Foreskin keratinocyte (primary cell): ENCODE measurements at places on chromosomes 13 and 19.

DNA sequence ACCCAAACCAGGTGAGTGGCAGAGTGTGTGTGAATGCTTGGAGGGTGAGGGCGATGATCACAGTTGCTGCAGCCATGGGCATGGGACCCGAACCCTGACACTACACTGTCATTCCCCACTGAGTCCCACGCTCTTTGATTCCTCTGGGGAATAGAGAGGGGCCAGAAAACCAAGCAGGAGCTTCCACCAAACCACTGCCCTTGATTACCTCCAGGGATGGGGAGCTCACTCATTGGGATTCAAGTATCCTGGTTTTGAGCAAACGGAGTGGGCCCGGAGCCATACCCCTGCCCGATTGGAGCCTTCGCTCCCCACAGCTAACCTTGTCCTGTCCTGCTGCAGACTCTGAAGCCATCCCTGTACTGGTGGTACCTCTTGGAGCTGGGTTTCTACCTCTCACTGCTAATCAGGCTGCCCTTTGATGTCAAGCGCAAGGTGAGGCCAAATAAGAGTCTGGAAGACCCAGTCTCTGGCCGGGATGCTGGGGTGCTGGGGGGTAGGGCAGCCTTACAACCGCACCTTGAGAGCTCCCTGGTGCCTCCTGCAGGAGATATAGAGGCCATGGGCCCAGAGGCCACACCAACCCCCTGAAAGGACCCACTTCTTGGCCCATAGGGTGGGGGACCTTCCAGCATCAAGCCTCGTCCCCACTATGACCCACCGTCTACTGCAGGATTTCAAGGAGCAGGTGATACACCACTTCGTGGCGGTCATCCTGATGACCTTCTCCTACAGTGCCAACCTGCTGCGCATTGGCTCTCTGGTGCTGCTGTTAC is 47.3 kb downstream of the CERS4 start:
- DNase-seq, result no peak

GRCh38 chr13:105643966-105644365 is 891.5 kb downstream of the EFNB2 start:
- DNase-seq, result no peak

DNA sequence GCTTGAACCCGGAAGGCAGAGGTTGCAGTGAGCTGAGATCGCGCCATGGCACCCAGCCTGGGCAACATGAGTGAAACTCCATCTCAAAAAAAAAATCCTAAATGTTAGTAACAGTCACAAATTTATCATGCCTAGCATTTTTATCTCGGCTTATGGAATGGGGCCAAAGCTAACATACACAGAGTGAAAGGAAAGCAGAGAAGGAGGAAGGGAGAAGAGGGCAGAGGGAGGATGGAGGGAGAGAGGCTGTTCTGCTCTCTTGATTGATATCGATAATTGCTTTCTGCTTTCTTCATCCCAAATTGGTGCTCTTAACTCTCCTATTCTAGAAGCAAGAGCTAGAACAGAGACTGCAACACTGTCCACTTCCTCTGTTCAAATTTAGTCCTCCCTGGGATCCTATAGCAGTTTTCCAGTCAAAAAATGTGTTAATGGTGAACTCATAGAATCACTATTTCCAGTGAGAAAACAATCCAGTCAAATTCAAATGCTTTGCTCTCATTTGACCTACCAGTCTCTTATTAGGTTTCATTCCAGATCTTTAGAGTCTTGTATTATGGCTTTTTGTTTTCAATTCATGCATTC is 15.8 kb upstream of the TUBGCP3 start:
- no peak for DNase-seq

DNA sequence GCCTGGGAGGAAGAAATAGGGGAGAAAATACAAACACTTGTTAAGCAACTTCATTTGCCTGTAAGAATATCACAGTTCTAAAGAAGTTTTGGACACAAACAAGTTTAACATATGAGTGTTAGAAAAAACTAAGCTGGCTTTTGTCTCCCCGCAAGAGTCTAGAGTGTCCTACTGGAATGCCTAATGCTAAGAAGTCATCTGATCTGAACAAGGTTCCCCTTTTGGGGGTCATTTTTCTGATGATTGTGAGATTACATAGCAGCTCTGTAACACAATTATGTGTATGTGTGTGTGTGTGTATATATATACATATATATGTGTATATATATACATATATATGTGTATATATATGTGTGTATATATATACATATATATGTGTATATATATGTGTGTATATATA is 12.7 kb downstream of the DNMT1 start:
- DNase-seq, result no peak

- DNase-seq, result no peak
Measured at GRCh38 chr19:1523412-1524286, at the start of gene PLK5. Gene PLK5, plus strand, starts transcription at chr19:1524077. Its CDS starts 2,920 bp downstream, at chr19:1526997.

GRCh38 chr19:366951-367350 is 22.4 kb upstream of the MIER2 start:
- no peak for DNase-seq

DNA sequence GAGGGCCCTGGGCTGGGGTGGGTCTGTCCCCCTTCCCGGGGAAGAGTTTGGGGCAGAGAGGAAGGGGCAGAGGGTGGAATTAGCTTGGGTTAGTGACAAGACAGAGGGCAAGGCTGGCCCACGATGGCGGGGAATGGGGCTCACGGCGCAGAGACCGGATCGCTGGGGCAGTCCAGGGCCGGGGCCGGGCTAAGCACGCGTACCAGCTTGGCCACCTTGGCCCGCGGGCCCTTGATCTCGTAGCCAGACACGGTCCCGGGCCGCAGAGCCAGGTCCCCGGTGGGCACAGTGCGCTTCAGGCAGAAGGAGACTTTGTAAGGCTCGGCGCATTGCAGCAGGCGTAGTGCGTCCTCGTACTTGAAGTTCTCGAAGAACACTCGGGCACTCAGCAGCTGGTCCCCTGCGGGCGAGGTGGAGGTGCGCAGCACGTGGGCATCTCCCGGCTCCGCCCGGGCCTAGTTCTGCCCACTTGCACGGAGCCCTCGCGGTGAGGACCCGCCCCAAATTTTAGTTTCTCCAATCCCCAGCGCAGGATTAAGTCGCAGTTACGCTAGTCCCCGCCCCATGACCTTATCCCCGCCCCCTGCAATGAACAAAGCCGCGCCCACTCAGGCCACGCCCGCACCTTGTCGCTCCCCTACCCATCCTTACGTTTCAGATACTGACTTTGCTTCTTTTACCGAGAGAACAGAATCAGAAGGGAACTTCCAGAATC is 8.6 kb upstream of the HIPK4 start:
- DNase-seq, result peak; percentile 37

DNA sequence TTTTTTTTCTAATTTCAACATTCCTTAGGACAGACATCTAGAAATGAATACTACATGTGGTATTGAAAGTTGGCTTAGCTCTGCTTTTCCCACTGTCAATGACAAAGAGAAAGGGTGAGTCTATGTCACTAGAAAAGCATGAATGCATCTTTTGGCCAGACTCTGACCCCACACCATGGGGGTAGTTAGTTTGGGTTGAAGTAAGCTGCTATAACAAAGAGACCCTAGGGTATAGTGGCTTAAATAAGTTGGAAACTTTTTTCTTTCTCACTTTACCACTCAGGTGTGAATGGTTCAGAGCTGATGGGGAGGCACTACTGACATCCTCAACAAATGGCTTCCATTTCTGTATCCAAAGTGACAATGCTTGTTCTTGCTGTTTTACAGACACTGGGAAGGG is 161.5 kb downstream of the DLEU7 start:
- no peak for DNase-seq

DNA sequence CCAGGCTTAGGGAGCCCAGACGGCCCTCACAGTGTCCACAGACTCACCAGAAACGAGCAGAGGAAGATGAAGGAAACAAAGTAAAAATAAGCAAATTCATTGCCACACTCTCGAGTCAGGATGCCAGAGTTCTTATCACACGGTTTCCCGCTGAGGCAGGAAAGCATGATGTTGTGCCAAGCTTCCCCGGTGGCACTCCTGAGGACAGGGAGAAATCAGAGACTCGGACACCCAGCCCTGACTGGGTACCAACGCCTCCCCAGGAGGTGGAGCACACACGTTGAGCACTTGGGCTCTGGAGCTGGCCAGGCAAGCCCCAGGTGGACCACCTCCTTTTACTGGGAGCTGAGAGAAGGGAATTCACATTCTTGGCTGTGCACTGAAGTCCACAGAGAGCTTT is 81.5 kb downstream of the IER2 start:
- DNase-seq, result no peak

GRCh38 chr19:42253245-42254088 is 1.5 kb downstream of the ERF start:
- peak; percentile 48 for DNase-seq

- DNase-seq, result peak; percentile 98
Measured at GRCh38 chr13:24664726-24665409, 15.3 kb upstream of the ATP12A start.

GRCh38 chr19:49441210-49441959 is at the start of gene SLC17A7:
Gene SLC17A7, minus strand, starts transcription at chr19:49441527. Its CDS starts 148 bp downstream, at chr19:49441379.
- DNase-seq, result no peak

GRCh38 chr19:12610540-12611360 is at the start of the genes ZNF490 and ZNF791:
Gene ZNF490, minus strand, starts transcription at chr19:12610813. Its CDS starts 133 bp downstream, at chr19:12610680.
Gene ZNF791, plus strand, starts transcription at chr19:12610920. Its CDS starts 160 bp downstream, at chr19:12611080.
- peak; percentile 94 for DNase-seq

DNA sequence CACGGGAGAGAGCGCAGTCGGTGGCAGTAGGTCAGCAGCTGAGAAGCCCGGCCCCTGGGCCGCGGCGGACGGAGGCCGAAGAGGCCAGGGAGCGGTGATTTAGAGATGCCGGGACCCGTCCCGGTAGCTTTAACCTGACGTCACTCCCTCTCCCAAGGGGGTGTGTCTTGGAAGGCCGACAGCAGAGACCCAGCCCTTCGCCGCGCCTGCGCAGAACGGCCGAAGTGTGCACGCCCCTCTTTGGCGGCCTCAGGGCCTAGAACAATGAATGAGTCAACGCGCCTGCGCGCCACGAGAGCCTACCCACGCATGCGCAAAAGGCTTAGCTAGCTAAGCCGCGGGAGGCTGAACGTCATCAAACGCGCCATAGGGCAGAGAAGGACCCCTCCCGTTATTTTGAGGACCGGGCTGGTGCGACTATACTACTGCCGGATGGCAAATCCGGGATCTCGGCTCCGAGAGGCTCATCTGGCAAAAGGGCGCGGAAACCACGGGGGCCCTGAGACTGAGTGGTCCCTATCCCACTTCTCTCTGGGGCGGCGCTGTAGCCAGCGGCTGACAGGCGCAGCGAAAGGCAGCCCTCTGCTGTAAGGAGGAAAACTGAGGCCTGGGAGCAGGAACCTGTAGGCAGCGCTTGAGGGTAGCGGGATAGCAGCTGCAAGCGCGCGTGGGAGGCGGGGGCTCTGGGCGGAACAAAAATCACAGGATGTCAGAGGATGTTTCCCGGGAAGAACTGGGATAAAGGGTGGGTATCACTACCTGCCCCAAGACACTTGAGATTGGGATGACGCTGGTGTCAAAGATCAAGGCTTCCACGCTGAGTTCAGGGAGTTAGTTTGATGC is at the start of the genes IRGQ and ZNF576:
IRGQ (minus strand) TSS at position 136 of the 843 bp plus-strand sequence. CDS start 796 bp downstream, outside the sequence.
ZNF576 (plus strand) TSS at position 597 of the 843 bp plus-strand sequence. CDS start 514 bp downstream, outside the sequence.
- peak; percentile 95 for DNase-seq

DNA sequence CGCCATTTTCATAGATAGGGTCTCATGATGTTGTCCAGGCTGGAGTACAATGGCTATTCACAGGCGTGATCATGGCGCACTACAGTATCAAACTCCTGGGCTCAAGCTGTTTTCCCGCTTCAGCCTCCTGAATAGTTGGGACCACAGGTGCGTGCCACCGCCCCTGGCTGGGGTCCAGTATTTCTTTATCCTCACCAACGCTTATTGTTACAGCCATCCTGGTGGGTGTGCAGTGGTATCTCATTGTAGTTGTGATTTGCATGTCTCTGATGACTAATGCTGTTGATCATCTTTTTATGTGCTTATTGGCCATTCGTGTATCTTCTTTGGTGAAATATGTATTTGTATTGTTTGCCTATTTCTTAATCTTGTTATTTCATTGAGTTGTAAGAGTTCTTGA is 49.0 kb downstream of the SIPA1L3 start:
- DNase-seq, result no peak
